ENCODE measurements at places on chromosomes 4 and X.

DNA sequence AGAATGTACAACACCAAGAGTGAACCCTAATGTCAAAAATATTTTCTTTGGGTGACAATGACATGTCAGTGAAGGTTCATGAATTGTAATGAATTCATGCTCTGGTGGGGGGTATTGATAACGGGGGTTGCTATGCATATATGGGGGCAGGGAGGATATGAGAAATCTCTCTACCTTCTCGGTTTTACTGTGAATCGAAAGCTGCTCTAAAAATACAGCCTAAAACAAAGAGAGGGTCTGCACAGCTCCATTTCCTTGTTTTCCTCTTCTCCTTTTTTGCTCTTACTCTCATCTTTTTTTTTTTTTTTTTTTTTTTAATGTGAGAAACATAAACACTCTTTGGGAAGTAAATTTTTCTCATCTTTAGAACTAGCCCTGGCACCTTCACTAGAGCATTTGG lies 85.8 kb downstream of the DCTD start:
- no peak for DNase-seq

DNA sequence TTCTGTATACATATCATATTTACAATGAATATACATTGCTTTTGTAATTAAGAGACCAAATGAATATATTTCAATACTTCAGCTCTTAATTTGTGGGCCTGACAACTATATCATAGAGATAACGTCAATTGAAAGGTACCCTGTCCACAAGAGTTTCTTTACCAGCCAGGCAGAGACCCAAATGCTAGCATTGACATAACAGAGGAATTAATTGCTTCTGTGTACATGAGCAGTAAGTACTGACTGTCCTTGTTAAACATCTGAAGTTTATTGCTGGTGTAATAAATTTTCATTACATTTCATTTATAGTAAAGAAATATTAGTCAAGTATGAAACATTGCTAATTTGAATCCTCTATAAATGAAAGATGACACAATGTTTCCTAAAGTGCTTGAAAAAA lies 910.8 kb downstream of the CCSER1 start:
- no peak for DNase-seq

DNA sequence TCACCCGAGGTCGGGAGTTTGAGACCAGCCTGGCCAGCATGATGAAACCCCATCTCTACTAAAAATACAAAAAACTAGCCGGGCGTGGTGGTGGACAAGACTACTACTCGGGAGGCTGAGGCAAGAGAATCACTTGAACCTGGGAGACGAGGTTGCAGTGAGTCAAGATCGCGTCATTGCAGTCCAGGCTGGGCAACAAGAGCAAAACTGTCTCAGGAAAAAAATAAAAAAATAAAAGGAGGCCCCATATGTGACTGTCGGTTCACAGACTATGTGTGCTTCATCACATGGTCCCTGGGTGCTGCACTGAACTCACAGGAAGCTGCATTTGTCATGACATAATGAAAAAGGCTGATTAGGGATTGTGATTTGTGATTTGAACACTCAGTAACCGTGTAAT lies 6.4 kb downstream of the TRIML1 start:
- DNase-seq = no peak

- no peak for DNase-seq
These were observed 338.1 kb upstream of the SLIT2 start for GRCh38 chr4:19913650-19914049.
